Activated T-cell treated with anti-CD3 and anti-CD28 coated beads for 1 hour (primary cell): ENCODE measurements at places on chromosomes 1 and 21.

GRCh38 chr1:205458777-205459566 lies 3.1 kb upstream of the BLACAT1 start:
- no peak for DNase-seq

- DNase-seq, result no peak
Observed at GRCh38 chr1:154911691-154912550, 24.6 kb downstream of the PMVK start.

DNA sequence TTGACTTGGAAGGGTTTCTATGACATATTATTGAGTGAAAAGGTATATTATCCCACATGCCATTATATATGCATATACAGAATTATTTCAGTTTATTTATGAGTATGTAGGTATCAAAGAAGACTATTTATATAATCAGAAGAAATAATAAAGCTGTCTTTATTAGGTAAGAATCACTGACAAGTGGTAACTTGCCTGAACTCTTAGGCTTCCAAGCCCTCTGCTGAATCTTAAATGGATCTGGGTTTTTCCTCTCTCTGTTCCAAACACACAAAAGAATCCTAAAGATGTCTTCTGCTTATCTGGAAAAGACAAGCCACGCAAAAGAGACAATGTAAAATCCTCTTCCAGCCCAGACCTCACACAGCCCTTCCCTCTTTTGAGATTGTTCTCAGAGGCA lies 14.9 kb upstream of the SEC16B start:
- DNase-seq, result no peak

GRCh38 chr1:231408528-231409094 lies 13.5 kb downstream of the EGLN1 start:
- DNase-seq, result no peak

DNA sequence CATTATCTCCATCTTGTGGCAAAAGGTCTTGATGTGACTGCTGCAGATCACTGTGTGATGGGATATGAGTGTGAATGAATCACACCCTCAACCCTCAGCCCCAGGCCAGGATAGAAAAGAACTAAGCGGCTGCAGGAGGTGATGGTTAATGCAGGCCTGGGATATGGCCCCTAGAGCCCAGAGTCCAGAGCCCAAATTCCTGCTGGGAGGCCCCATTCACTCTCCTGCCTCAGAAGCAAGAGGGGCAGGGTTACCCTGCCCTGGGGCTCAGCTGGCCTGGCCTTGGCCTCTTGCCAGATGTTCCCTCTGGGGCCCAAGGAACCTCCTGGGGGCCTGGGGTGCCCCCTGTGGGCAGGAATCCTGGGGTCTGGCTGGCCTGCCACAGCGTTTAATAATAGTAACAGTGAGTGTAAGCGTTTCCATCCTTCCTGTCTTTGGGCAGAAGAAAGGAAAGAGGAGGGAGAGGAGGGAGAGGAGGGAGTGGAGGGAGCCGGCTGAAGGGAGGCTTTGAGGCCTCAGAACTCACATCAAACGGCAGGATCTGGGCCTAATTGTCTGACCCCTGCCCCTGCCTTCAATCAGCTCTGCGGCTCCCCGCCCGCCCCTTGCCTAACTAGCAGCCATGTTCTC lies 26.2 kb downstream of the DMAP1 start:
- DNase-seq, result no peak

DNA sequence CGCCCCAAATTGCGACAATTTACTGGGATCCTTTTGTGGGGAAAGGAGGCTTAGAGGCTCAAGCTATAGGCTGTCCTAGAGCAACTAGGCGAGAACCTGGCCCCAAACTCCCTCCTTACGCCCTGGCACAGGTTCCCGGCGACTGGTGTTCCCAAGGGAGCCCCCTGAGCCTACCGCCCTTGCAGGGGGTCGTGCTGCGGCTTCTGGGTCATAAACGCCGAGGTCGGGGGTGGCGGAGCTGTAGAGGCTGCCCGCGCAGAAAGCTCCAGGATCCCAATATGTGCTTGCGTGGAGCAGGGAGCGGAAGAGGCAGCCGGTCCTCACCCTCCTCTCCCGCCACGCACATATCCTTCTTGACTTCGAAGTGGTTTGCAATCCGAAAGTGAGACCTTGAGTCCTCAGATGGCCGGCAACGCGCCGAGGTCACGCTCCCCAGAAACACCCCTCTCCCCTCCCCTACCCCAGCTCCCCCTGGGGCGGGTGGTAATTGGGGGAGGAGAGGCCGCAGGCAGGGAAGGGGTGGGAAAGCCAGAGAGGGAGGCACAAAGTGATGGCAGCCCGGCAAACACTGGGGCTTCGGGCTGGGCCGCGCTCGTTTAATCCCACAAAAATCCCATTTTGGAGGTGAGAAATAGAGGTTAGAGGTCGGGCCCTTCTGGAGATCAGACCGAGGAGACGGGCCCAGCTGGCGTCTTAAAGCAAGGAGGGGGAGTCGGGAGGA lies 6.2 kb downstream of the SIM2 start:
- DNase-seq, result no peak

DNA sequence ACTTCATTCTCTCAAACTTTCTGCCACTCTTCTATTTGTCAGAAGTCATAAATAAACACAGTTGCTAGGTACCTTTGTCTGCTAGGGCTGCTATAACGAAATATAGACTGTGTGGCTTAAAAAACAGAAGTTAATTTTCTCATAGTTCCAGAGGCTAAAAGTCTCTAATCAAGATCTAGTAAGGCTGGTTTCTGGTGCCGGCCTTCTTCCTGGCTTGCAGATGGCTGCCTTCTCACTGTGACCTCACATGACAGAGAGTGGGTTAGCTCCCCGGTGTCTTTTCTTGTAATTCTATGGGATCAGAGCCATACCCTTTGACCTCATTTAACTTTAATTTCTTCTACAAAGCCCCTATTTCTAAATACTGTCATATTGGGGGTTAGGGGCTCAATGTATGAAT lies 5.9 kb downstream of the PDC start:
- no peak for DNase-seq

DNA sequence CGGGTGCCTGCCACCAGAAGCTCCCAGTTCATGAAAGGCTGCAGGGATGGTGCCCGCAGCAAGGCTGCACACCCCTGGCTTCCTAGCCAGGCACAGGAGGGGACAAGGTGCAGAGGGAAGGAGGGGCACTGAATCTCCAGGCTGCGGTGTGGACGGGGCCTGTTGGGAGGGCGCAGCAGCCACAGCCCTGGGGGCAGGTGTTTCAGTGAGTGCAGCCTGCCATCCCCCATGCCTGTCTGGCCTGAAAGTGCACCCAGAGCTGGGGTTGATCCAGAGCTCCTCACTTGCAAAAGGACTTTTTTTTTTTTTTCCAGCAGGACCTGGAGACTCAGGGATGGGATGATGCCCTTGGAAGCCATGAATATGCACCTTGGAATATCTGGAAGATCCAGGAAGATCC lies 153.7 kb upstream of the C1orf174 start:
- no peak for DNase-seq

GRCh38 chr21:45069085-45069484 lies 5.3 kb upstream of the ADARB1 start:
- DNase-seq, result no peak

GRCh38 chr1:36771660-36772284 lies 262.5 kb downstream of the GRIK3 start:
- DNase-seq, result no peak

GRCh38 chr1:97061604-97062003 lies 340.0 kb downstream of the PTBP2 start:
- DNase-seq, result no peak

DNA sequence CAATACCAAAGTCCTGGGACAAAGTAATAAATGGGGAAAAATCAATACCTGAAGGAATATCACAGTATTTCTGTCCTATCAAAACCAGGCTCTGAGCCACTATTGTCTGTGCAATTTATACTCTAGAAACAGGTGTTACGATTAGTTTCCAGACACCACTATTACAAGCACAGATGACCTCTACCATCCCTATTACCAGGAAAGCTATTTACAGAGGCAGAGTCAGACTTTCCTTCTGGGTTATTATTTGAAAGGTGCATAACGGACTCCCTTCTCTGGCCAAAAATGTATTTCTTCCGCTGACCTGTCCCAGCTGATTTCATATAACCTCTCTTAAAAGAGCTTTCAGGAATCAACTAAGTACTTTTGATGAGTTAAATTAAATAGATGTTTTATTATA lies 154.6 kb upstream of the LRRC7 start:
- DNase-seq, result no peak

- no peak for DNase-seq
Observed at GRCh38 chr1:19564366-19564765, 79.0 kb upstream of the CAPZB start.

- no peak for DNase-seq
Observed at GRCh38 chr1:238466459-238466858, 575.7 kb upstream of the ZP4 start.

- DNase-seq, result no peak
Observed at GRCh38 chr21:42834726-42835191, 44.6 kb downstream of the WDR4 start.

- DNase-seq, result no peak
Observed at GRCh38 chr1:60762911-60763310, 319.4 kb upstream of the NFIA start.

DNA sequence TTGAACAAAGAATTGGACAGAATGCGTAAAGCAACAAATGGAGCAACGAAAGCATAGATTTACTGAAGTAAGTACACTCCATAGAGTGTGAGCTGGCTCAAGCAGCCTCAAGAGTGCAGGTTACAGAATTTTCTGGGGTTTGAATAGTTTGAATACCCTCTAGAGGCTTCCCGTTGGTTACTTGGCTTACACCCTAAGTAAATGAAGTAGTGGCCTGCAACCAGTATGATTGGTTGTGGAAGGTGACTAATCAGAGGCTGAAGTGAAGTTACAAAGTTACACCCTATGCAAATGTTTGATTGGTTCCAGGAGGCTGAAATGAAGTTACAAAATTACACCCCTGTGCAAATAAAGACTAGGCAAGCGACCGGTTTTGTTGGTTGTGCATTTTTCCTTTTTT lies 10.9 kb downstream of the TCEANC2 start:
- DNase-seq, result no peak

DNA sequence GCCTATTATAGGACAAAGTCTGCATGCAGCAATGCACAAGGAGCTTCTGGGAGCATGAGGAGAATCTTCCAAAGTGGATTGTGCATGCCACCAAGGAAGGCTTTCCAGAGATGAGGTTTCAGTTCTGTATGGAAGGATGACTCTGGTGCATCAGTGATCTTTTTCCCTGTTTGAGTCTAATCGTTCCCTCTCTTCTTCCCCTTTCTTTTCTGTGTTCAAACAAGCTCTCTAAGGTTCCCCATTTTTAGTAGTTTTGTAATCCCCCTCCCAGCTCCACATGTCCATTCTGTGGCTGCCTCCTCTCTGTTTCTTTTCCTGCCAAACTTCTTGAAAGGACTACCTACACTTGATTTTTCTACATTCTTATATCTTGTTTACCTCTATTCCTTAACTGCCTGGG lies 43.3 kb upstream of the USP25 start:
- DNase-seq, result no peak

- DNase-seq, result no peak
Observed at GRCh38 chr1:201766131-201766866, 62.7 kb upstream of the IPO9 start.

DNA sequence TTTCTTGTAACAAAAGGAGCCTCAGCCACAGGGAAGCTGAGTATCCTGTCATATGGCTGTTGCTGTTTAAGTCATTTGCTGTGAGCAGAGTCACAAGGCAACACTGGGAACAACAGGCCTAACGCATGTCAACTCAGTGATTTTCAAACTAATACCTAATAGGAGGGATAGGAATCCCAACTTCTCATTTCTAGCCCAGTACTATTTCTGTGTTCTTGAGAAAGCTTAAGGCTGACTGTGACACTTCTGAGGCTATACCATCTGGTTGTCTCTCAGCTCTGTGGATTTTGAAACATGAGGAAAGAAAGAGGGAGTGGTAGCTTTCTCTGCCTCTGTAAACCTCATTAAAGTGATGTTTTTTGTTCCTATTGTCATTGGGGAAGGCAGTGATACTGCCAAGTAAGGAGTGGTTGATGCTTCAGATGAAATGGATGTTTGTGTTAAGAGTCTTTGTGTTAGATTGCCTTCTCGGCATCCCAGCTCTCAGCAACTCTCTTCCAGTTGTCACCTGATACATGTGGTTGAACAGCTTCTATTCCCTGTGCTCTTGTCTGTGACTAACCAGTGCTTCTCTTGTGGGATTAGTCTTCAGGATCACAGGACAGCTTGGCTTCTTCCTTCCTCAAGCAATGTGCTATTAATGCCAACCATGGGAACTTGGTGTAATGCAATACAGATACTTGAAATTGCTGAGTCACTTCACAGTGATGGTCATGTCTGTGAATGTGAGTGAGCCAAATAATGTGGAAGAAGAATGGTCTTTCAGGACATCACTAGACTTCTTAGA lies 166.8 kb upstream of the IVNS1ABP start:
- DNase-seq, result no peak

DNA sequence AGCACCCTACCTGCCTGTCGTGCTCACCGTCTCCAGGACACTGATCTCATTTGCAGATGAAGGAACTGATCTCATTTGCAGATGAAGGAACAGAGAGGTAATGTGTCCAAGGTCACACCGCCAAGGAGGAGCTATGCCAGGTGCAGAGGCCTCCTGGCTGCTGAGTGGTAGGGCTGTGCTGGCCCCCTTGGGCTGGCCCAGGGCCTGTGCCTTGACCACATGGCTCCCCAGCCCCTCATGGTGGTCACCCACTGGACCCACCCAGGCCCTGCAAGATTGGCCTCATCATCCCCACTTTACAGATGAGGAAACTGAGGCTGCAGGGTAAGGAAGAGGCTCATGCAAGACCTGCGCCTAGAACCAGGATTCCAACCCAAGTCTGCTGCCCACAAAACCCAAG lies 628.3 kb downstream of the MATN1 start:
- no peak for DNase-seq

DNA sequence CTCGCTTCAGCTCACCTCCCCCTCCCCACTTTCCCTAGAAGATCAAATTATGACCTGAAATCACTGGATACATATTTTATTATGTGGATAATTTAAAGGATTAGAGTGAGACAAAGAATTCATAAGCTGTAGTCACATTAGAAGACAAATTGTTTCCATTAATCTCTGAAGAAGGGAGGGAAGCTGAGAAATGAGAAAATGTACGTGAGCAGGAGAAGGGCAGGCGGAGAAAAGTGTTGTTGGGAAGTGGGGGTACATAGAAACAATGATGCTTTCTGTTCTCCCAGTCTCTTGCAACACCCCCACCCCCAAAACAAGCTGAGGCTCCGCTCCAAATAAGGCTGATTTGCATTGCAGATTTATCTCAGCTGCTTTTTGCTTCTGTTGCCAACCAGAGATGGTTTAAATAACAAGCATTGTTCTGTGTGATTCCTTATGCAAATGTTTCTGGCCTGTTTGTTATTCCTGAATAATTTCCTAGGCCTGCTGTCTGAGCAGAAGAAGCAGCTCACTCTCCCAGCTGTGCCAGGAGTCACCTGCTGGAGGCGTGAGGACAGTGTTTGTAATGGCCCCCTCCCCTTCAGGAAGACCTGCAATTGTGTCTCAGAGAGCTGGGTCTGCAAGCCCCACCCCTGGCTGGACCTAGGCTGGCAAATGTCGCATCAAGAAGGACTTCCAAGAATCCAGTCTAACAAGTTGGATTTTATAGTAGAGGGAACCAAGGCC lies 121.8 kb upstream of the TNR start:
- DNase-seq, result no peak

DNA sequence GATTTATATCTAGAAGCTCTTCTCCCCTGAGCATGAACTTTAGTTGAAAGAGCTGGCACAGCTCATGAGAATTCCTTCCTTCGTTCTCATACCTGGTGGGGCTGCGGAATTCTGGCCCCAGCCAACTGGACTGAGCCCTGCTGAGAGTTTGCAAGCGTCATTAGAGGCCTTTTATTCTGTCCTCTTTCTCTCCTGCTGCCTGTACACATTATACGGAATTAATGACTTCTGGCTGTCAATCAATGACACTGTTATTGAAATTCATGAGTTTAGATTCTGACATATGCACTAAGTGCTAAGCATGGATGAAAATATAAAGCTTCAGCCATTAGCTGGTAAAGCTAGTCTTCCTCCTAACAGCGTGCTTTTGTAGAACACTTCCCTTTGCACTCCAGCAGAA lies 27.5 kb downstream of the KAZN start:
- no peak for DNase-seq
